ENCODE measurements at places on chromosomes 1 and 21.
A peak's percentile ranks its signal among the peaks of the same experiment; 100 is the strongest.

DNA sequence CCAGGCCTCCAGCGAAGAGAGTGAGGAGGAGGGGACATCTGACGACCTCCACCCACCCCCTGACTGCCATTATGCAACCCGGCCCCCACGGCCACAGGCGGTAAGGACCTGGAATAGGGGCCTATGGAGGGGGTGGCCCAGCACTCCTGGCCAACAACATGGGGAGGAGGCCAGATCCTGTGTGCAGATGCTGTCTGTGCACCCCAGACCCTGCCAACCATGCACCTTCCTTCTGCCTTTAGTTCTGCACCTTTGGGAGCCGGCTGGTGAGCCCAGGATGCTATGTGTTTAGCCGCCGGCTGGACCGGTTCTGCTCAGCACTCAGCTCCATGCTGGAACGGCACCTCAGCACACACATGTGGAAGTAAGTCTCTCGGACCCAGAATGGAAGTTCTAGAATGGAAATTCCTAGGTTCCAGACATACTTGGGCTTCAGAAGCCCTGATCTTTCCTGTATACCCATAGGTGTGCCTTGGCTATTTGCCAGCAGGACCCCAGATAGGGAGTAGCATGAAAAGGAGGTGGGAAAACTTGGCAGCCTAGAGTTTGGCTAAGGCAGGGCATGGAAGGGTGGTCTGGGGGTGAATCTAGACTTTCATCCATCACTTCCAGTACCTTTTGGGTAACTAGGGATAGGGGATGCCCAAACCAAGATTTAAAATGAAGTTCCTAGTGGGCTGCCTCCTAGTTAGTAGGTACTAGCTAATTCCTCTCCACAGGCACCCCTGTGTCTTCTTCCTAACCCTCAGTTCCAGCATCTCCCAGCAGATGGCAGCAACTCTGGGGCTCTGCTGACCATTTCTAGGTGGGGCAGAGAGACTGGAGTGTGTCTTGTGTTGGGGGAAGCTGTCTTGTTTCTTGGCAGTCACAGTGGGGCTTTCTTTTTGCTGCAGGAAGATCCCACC lies 3.6 kb upstream of the CYB561D1 start:
- no peak for DNase-seq

- DNase-seq: no peak
Observed at GRCh38 chr1:19786988-19787423, 12.7 kb downstream of the TMCO4 start.

- no peak for DNase-seq
Observed at GRCh38 chr21:44436958-44437357, 18.4 kb upstream of the LRRC3 start.

GRCh38 chr1:59766227-59766855 lies 48.4 kb upstream of the HOOK1 start:
- no peak for DNase-seq

GRCh38 chr1:111904478-111905218 lies 84.8 kb downstream of the KCND3 start:
- no peak for DNase-seq

DNA sequence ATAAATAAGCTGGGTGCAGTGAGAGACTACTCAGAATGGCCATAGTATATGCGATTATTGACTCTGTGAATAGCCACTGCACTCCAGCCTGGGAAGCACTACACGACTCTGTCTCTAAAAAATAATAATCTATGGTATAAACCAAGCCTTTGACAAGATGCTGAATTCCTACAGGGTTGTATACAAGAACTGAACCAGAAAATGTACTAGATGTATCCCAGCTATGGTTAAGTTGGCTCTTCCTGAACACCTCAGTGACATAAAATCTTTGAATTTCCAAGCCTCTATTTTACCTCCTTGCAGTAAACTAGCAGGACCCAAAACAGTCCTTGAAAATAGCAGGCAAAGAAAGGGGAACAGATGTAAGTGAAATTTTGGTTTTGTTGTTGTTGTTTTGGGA lies 32.5 kb downstream of the PTP4A2 start:
- no peak for DNase-seq

DNA sequence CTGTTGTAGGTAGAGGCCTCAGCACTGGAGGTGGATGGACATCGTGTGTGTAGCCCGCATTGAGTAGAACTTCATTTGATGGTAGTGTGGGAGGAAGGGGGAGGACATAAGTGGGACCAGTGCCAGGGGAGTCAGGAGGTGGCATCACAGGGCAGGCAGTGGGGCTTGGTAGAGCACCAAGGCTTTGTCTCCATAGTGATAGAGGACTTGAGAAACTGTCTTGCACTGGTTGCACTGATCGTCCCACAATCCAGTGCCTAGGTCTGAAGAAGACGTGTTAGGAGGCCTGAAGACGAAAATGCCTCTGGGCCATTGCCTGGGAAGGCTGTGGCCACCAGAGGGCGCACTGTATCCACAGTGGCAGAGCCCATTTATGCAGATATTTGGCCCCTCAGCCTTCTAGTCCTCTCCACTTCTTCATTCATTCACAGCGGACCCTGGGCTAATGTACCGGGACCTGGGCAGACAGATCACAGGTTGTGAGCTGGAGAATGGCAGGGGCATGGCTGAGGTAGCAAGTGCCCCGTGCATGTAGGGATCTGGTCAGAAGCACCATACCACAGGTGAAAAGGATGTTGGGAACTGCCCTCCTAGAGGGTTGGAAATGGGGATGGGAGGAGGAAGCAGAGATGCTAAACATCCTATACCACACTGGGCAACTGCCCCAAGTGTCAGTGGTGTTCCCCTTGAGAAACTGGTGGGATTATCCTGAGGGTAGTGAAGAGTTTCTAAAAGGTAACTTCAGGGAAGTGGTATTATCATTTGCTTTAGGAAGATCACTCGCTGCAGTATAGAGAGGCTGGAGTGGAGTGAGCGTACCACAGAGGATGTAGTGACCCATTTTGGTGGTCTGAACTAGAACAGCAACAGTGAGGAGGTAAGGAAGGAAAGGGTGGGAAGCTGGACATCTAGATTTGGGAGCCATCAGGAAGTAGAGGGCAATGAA lies 95.3 kb downstream of the PIK3R3 start:
- DNase-seq: peak; percentile 87

GRCh38 chr21:38788275-38788905 lies 17.3 kb upstream of the ETS2 start:
- DNase-seq: no peak

- DNase-seq: no peak
Observed at GRCh38 chr1:117930173-117930447, 571 bp downstream of the WDR3 start.

DNA sequence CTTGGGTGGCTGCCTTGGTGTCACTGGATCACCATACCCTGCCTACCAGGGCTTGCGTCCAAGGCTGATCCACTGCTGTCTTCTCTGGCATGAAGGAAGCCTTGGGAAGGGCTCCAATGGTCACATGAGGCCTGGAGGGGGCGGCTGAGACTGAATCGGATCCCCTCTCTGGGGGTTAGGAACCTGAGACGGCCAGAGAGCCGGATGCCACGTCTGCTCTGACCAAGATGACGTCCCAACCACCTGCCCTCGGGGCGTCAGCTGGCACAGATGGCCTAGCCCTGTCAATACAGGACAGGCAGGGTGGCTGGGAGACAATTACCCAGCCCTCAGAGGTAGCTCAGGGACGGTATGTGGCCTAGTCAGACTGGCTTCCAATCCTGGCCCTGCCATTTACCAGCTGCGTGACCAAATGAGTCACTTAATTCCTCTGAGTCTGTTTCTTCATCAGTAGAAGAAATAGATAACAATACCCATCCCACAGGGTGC lies 5.4 kb downstream of the TRIM62 start:
- DNase-seq: no peak

DNA sequence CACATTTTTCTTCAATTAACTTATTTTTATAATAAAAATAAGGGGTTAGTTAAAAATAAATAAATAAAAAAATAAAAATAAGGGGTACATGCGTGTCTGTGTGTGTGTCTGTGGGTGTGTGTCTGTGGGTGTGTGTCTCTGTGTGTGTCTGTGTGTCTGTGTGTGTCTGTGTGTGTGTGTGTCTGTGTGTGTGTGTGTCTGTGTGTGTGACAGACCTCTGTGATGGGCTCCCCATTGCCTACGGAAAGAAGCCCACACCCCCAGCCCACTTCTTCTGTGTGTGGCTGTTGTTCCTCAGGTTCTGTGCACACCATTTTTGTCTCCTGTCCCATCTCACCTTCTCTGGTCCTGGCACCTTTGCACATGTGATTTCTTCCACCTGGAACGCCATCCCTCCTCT lies 9.9 kb downstream of the PHLDA3 start:
- DNase-seq: peak; percentile 28

- DNase-seq: no peak
Observed at GRCh38 chr1:153639280-153639679, 5.4 kb downstream of the CHTOP start.

- no peak for DNase-seq
Observed at GRCh38 chr1:6454856-6455751, 10.9 kb downstream of the TNFRSF25 start.

DNA sequence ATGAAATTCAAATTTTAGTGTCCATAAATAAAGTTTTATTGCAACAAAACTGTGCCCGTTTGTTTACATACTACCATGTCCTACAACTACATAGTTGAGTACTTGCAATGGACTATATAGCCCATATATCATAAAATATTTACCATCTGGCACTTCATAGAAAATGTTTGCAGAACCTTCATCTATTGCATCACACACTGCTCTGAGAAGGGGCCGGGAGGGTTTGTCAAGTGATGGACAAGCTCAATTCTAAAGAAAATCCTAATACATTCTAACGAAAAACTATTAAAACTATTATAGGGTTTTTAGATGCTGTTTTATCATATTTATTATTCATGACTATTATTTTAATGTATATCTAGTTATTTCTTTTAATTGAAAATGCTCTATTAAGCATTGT lies 35.9 kb downstream of the RGSL1 start:
- DNase-seq: no peak

DNA sequence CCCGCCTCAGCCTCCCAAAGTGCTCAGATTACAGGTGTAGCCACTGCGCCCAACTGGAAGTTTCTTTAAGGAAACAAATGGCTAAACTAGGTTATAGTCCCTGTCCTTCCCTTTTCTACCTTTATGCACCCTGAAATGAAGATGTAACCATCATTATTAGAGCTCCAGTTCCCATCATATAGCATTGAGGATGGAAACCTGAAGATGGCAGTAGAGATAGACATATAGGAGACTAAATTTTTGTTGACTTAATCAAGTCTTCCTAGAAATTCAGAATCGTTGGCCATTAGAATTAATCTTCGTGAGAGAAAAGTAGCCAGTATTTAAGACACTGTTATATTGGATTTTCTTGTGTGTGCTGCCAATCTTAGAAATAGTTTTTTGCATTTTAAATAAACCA lies 1016.3 kb upstream of the NCAM2 start:
- no peak for DNase-seq

DNA sequence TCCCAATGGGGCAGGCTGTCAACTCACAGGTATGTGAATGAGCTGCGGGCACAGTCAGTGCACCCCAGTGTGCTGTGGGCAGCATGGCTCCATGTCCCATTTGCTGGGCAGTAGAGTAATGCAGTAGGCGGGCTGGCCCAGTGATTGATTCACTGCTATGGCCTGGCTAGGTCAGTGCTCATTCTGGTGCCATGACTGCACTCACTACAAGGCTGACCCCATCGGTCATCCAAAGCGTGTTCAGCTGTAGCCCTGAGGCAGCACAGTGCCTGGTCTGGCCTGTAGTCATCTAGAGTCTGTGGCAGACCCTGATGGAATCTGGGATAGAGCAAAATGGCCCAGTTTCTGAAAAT lies 7.4 kb downstream of the HYI start:
- peak; percentile 40 for DNase-seq

- no peak for DNase-seq
Observed at GRCh38 chr1:89887713-89888112, 66.9 kb downstream of the LRRC8D start.

- peak; percentile 71 for DNase-seq
Observed at GRCh38 chr21:42837421-42838211, 41.7 kb downstream of the WDR4 start.

GRCh38 chr1:25691211-25691610 lies 74.6 kb downstream of the MAN1C1 start:
- DNase-seq: no peak

DNA sequence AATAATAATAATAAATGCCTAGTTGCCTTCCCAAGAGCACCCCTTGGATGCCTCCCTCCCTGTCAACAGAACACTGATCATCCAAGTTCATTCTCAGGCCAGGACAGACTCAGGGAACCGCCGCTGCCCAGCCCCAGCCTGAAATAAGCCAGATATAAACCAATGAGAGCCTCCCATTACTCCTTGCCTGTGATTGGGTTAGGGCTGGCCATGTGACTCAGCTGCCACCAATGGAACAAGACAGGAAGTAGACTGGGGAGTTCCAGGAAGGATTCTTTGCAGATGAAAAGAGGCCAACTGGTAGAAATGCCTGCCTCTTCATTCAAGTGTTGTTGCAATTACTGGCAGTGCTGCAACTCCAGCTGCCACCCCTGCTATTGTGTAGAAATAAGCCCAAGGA lies 146.4 kb upstream of the TIAM1 start:
- DNase-seq: no peak

GRCh38 chr1:169132512-169133227 lies 26.2 kb downstream of the ATP1B1 start:
- no peak for DNase-seq

- peak; percentile 88 for DNase-seq
Observed at GRCh38 chr1:28437924-28438699, 67.7 kb upstream of the RCC1 start.

- no peak for DNase-seq
Observed at GRCh38 chr1:59978026-59978425, 51.5 kb upstream of the CYP2J2 start.

DNA sequence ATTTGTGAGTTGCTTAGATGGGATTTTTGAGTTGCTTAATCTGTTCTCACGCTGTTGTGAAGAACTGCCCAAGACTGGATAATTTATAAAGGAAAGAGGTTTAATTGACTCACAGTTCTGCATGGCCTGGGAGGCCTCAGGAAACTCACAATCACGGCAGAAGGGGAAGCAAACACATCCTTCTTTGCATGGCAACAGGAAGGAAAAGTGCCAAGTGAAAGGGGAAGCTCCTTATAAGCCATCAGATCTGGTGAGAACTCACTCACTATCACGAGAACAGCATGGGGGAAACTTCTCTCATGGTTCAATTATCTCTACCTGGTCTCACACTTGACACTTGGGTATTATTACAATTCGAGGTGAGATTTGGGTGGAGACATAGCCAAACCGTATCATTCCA lies 10.3 kb downstream of the CLIC6 start:
- no peak for DNase-seq

DNA sequence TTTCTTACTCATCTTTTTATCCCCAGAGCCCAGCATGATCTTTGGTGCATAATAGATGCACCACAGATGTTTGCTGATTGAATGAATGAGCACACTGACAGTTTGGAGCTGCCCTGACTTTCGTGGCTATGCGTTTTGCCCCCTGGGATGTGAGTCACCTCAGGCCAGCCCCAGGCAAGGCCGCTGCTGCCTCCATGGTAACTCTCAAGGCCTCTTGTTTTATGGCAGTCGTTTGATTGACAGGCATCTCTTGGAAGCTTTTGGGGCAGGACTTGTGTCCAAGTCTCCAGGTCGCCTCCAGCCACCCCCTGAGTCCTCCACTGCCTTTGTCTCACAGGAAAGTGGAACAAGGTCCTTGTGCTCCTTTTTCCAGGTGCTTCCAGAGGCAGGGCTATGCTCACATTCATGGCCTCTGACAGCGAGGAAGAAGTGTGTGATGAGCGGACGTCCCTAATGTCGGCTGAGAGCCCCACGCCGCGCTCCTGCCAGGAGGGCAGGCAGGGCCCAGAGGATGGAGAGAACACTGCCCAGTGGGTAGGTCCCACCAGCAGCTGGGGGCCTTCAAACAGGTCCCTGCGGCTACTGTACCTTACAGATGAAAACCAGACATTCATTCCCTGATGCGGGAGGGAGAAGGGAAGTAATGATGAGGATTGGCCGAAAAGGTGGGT lies 11.2 kb downstream of the PSEN2 start:
- no peak for DNase-seq
